ENCODE measurements at places on chromosomes 7 and 10.

GRCh38 chr10:3829156-3830050 is 44.4 kb upstream of the KLF6 start:
- no peak for DNase-seq

GRCh38 chr7:139692723-139693122 is 85.1 kb downstream of the HIPK2 start:
- no peak for DNase-seq

- no peak for DNase-seq
Measured at GRCh38 chr10:92757711-92758104, 68.0 kb downstream of the HHEX start.

- no peak for DNase-seq
Measured at GRCh38 chr7:31017032-31017675, 35.0 kb upstream of the ADCYAP1R1 start.

DNA sequence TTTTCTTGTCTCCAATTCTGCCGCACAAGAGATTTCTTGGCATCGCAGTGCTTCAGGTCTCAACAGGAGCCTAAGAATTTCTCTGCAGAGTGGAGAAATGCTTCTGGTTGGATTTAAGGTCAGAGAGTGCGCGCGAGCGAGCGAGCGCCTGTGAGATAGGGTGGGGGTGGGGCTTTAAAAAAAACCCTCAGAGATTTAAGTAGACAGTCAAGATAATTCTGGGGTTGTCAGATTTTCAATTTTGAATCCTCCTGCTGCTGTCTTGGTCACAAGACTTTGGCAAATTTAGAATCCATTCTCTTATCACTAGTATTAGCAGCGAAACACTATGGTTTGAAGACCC is 49.7 kb downstream of the CPEB3 start:
- peak; percentile 32 for DNase-seq

DNA sequence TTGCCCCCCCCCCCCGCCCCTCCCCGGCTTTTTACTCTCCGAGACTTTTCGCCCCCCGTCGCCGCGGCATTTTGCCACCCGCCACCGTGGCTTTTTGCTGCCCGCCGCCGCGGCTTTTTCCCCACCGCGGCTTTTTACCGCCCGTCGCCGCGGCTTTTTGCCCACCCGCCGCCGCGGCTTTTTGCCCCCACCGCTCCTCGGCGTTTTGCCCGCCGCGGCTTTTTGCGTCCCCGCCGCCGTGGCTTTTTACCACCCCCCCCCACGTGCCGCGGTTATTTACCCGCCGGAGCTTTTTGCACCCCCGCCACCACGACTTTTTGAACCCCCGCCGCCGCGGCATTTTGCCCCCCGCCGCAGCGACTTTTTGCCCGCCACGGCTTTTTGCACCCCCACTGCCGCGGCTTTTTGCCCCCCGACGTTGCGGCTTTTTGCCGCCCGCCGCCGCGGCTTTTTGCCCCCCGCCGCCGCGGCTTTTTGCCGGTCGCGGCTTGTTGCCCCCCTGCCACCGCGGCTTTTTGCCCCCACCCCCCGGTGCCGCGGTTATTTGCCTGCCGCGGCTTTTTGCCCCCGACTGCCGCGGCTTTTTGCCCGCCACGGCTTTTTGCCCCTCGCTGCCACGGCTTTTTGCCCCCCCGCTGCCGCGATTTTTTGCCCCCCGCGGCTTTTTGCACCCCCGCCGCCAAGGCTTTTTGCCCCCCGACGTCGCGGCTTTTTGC is 461.1 kb downstream of the ZNF33B start:
- DNase-seq: peak; percentile 8

GRCh38 chr10:109773288-109774120 is 149.8 kb downstream of the XPNPEP1 start:
- DNase-seq: peak; percentile 32

DNA sequence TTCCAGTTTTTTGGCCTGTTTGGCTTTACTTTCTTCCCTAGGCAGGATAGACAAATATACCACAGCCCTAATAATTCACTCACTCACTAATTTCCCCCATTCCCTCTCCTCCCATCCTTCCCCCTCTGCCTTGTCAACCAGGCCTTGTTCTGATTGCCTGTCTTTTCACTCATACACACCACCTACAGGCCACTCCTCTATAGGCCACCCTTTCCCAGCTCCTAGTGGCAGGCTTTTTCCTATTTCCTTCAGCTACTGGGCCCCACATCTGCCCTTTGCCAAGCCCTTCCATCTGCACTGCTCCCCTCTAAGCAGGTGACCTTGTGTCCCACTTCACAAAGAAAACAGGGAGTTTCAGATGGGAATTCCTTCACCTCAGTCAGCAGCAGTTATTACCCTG is 59.8 kb upstream of the MSRB2 start:
- peak; percentile 53 for DNase-seq

- DNase-seq: no peak
Measured at GRCh38 chr10:48286356-48286755, 11.9 kb upstream of the FRMPD2 start.

DNA sequence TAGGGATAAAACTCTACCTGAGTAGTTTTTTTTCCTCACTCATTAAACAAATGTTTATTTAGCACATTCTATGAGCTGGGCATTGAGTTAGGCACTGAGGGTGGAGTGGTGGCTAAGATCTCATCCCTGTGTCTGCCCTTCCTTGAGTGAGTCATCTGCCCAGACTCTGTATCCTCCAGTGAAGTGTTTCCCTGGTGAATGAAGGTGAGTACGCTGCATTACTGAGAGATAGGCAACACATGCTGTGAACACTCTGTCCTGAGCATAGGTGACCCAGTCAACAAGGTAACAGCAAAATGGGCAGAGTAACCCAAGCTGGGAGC is 5.8 kb downstream of the PITX3 start:
- no peak for DNase-seq

DNA sequence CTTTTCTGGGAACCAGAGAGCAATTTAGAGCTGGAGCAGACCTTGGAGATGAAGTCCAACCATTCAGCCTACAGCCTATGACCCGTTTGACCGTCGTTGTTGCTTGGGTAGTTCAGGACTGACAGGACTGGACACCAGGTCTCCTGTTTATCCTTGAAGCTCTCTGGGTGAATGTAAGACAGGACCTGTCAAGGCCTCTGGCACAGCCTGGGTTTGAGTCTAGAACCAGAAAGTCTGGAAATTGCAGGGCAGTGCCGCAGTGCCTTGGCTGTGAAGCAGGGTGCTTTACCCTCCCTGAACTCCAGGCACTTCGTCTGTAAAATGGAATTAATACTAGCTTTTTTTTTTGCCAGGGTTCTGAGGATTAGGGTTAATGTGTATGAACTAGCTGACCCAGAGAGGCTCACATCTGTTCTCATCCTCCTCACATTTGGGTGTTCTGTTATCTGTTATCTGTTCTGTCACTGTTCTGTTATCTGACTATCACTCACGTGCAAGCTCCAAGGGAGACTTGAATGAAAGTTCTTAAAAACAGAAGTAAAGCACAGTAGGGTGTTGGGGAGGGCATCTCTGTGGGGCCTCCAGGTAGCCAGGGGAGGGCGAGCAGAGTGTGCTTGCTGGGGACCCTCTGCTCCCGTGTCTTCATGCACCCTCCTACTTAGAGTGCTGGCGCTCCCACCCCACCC is 9.9 kb downstream of the BLVRA start:
- DNase-seq: no peak

- DNase-seq: no peak
Measured at GRCh38 chr10:30034433-30035137, 24.8 kb downstream of the JCAD start.

- DNase-seq: no peak
Measured at GRCh38 chr10:1467334-1468076, 269.8 kb downstream of the ADARB2 start.

DNA sequence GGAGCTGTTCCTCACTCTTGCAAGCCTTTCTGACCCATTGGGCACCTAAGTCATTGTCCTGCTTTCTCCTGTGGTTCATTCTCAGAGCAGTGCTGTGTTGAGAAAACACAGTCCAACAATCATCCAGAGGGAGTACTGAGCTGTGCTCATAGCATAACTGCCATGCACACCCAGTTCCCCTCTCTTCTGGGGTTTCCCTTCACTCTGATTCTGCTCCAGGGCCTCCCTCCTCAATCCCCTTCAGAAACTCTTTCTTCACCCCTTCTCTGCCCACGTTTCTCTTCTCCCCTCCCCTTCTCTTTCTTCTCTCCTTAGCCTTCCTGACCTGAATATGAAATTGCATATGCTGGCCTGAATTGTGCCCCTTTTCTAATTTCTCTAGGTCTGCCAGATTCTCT is 155.8 kb downstream of the AOAH start:
- no peak for DNase-seq

DNA sequence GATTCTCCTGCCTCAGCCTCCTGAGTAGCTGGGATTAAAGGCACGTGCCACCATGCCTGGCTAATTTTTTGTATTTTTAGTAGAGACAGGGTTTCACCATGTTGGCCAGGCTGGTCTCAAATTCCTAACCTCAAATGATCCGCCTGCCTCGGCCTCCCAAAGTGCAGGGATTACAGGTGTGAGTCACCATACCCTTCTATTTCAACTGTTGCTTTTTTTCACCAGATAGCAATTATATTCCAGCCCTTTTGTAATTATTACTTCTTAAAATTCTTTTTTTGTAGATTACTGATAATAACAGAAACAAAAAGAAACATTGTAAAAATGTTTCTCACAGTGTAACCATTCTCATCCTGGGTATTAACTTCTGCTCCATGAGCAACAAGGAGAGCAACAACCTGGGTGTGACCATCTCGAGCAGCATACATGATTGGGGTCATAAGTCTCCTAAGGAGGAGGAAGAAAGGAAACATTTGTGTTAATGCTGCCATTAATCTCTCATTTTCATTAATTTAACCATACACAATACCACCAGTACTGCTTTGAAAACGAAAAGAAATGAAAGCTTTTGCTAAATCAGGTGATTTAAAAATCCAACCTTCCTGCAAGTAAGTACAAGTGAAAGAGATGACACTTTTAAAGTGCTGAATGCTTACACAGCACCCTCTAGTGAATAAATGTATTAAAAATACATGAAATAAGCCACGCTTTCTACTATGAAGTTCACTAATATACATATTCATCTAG is 41.8 kb downstream of the ASZ1 start:
- no peak for DNase-seq

DNA sequence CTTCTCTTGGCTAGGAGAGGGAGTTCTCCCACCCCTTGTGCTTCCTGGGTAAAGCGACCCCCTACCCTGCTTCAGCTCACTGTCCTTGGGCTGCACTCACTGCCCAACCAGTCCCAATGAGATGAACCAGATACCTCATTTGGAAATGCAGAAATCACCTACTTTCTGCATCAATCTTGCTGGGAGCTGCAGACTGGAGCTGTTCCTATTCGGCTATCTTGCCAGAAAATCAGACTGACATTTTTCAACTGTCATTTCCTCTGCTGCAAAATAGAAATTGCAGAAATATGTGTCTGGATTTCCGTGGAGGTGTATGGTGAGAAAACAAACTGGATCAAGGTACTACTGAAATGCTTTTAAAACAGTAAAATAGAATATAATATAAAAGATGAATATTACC is 43.0 kb upstream of the CYP2C18 start:
- DNase-seq: no peak

DNA sequence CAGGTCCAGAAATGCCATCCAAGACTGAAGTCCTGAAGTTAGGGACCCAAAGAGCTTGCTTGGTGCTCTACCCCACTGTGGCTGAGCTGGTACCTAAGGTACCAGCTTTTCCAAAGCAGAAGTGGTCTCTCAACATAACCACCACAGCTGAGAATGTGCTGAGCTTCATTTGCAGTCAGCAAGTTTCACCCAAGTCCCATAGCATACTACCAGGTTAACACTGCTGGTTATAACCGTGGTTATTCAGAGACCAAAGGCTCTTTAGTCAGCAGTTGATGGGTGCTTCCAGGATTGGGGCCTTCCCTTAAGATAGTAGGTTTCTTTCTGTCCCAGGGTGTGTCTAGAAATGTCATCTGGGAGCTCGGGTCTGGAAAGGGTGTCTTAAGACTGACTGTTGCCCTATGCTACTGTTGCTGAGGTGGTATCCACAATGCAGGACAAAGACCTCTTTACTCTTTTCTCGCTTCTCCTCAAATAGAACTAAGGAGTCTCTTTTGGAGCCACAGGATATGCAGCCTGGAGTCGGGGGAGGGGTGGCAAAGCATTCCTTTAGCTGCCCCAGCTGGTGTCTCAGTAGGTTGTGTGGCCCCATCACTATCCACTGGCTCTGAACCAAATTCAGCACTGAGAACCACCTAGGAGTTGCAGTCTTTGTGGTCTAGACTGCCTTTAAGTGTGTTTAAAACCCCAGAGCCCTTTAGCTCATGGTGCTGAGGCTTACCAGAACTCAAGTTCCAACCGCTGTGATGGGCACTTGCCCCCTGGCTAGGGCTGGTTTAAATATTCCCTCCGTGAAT is 354.9 kb upstream of the SEMA3C start:
- no peak for DNase-seq

- DNase-seq: no peak
Measured at GRCh38 chr7:2805213-2805944, 38.7 kb downstream of the GNA12 start.

DNA sequence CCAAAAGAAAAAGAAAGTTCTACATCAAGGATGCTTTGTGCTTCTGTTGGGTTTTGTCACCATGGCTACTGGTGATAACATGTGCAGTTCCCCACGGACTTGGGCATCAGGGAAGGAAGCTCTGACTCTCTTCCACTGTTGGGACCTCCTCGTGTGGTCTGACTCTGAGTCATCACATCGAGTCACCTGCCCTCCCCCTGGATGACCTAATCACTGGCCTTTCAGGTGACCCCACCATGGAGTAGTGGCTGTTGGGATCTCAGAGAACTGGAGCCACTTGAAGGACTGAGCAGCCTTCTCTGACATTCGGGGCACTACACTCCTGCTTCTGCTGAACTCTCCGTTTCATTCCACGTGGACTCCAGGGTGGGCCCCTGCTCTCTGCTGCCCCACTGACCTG is 60.8 kb upstream of the DOCK1 start:
- DNase-seq: no peak

DNA sequence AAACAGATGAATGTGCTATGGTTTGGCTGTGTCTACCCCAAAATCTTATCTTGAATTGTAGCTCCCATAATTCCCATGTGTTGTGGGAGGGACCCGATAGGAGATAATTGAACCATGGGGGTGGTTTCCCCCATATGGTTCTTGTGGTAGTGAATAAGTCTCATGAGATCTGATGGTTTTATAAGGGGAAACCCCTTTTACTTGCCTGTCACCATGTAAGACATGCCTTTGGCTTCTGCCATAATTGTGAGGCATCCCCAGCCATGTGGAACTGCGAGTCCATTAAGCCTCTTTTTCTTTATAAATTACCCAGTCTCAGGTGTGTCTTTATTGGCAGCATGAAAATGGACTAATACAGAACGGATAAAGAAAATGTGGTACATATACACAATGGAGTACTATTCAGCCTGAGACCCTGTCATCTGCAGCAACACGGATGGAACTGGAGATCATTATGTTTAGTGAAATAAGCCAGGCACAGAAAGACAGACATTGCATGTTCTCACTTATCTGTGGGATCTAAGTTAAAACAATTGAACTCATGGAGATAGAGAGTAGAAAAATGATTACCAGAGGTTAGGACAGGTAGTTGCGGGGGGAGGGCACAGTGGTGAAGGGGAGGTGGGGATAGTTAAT is 587.6 kb upstream of the NRP1 start:
- DNase-seq: no peak

GRCh38 chr10:123858077-123858681 is 33.4 kb downstream of the CPXM2 start:
- DNase-seq: no peak

- DNase-seq: peak; percentile 38
Measured at GRCh38 chr10:117112220-117112619, 25.9 kb downstream of the VAX1 start.

Measured in HEK293T (cell line).